ENCODE measurements at places on chromosomes 13 and 19.

DNA sequence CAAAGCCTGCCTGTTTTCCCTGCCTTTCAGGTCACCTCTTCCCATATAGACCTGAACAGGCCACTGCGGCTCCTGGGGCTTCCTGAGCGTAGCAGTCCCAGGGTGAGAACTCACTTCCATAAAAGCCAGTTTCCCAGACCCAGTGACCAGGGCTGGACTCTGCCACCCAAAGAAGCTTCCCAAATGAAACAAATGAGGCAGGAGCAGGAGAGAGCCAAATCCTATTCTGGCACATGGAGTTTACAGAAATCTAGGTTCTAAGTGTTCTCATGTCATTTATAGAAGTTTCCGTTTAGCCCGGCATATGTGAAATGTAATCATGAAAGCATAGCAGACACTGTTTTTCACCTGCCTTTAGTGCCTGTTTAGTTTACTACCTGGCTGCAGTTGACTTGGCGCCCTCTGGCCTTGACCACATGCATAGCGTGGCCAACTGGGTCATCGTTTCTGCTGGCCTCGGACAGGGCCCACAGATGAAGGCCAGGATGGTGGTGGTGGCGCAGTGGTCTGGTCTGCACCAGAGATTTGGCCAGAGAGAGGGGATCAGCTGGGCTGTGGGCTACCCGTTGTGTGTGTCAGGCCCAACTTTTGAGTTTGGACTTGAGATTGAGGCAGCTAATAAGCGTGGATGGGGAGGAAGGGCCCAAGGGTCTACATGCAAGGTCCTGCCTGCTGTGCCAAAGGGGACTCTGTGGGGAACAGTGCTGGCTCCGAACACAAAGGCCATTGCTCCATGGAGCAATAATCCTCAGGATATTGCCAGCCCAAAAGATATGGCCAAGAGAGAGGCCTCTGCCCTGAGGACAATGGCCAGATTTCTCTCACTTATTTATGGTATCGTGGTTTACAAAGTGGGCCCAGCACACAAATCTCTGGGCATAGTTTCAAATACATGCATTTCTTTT lies 43.3 kb downstream of the NFIX start:
- no peak overlapping the region for H3K27ac ChIP-seq
- DNase-seq = no peak
- no peaks in the 10 kb centered on the region for H3K27me3 ChIP-seq
- peaks cover 12% of the 10 kb centered on the region for H3K4me1 ChIP-seq
- H3K4me3 ChIP-seq = no peak overlapping the region
- H3K36me3 ChIP-seq = no peaks in the 10 kb centered on the region

DNA sequence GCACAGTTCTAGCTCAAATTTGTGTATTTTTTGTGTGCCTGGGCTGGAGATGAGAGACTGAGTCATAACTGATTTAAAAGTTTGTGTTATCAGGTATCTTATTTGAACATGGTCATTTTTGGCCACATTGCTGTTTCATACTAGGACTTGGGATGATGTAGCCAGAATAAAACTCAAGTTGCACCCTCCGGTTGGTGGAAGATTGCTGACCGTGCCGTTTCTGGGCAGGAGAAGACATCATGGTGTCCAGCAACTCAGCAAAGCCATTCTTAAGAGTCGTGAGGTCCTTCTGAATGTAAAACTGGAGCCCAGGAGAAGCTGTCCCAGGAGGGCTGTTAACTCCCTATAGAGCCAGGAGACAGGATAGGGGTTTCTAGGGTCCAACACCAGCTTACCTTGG lies 7.6 kb downstream of the CEBPG start:
- H3K27me3 ChIP-seq = no peaks in the 10 kb centered on the region
- H3K4me3 ChIP-seq = no peak overlapping the region
- H3K27ac ChIP-seq = no peak overlapping the region
- no peaks in the 10 kb centered on the region for H3K4me1 ChIP-seq
- peaks cover 9% of the 10 kb centered on the region for H3K36me3 ChIP-seq
- DNase-seq = no peak

GRCh38 chr13:31014456-31014855 lies 82.0 kb downstream of the TEX26 start:
- no peaks in the 10 kb centered on the region for H3K27me3 ChIP-seq
- H3K36me3 ChIP-seq = no peaks in the 10 kb centered on the region
- no peak for DNase-seq
- no peaks in the 10 kb centered on the region for H3K4me1 ChIP-seq
- no peak overlapping the region for H3K27ac ChIP-seq

DNA sequence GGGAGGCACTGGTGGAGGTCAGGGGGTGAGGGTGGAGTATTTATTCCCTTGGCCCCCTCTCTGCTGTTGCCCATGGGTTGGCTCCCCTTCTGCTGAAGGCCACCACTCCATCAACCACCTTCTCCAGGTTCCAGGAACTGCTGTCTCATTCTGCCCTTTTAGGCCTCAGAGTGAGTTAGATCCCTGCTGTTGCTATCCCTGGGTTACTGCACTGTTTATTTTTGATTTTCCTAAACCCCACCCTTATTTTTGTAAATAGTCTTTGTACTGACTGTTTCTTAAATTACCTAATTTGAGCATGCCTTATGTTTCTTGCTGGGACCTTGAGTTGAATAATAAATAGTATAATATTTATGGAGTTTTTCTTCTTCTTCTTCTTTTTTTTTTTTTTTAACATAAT lies 132.8 kb downstream of the RGCC start:
- DNase-seq = no peak
- H3K27me3 ChIP-seq = no peaks in the 10 kb centered on the region
- no peaks in the 10 kb centered on the region for H3K36me3 ChIP-seq
- H3K4me3 ChIP-seq = no peak overlapping the region
- H3K4me1 ChIP-seq = no peaks in the 10 kb centered on the region

GRCh38 chr19:32197896-32198882 lies 147.2 kb upstream of the ZNF507 start:
- H3K36me3 ChIP-seq = no peaks in the 10 kb centered on the region
- H3K27ac ChIP-seq = no peak overlapping the region
- no peaks in the 10 kb centered on the region for H3K4me1 ChIP-seq
- H3K27me3 ChIP-seq = peaks cover 37% of the 10 kb centered on the region

DNA sequence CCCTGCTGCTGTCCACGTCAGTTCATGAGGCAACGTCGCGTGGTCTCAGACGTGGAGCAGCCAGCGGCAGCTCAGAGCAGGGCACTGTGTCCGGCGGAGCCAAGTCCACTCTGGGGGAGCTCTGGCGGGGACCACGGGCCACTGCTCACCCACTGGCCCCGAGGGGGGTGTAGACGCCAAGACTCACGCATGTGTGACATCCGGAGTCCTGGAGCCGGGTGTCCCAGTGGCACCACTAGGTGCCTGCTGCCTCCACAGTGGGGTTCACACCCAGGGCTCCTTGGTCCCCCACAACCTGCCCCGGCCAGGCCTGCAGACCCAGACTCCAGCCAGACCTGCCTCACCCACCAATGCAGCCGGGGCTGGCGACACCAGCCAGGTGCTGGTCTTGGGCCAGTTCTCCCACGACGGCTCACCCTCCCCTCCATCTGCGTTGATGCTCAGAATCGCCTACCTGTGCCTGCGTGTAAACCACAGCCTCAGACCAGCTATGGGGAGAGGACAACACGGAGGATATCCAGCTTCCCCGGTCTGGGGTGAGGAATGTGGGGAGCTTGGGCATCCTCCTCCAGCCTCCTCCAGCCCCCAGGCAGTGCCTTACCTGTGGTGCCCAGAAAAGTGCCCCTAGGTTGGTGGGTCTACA lies 6.6 kb downstream of the FSTL3 start:
- no peak overlapping the region for H3K27ac ChIP-seq
- H3K27me3 ChIP-seq = peaks cover 51% of the 10 kb centered on the region
- H3K4me3 ChIP-seq = no peak overlapping the region
- no peak for DNase-seq
- H3K4me1 ChIP-seq = no peaks in the 10 kb centered on the region
